Stimulated activated naive B cell treated with anti-CD40 and anti-IgM and Interleukin-4, amounts not matched to agents 10 μg/mL and 1 μg/mL and 100 μg/mL, for 72 hours (primary cell): ENCODE measurements at places on chromosomes 3 and 15.
A peak's percentile ranks its signal among the peaks of the same experiment; 100 is the strongest.

GRCh38 chr3:36461597-36461996, 81.3 kb downstream of the STAC start:
- H3K27me3 ChIP-seq, result no peaks in the 10 kb centered on the region
- DNase-seq, result no peak
- H3K27ac ChIP-seq, result no peak overlapping the region

DNA sequence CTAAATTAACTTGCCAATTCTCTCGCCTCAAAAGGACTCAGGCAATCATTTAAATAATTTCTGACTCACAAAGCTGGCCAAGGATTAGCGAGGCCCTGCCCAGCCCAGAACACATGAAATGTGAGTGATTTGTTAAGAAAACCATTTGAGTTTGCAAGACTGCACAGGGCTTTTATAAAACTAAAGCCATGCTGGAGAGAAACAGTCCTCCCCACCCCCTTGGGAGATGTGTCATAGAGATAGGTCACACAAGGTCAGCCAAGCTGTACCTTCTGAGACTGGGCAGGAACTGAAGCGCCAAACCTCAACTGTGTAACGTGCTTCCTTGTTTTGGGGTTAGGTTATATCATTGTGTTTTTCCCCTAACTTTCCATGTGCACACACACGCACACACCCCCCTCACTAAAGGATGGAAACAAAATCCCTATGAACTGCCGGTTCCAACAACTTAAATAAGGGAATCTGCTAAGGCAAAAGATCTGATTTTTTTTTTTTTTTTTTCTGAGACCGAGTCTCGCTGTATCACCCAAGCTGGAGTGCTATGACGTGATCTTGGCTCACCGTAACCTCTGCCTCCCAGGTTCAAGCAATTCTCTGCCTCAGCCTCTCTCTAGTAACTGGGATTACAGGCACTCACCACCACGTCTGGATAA, 8.1 kb downstream of the SPATA12 start:
- peaks cover 27% of the 10 kb centered on the region for H3K27me3 ChIP-seq
- H3K4me1 ChIP-seq, result peaks cover 10% of the 10 kb centered on the region
- peak; percentile 85 for DNase-seq
- peak overlapping the region; percentile 39 for H3K4me3 ChIP-seq
- H3K36me3 ChIP-seq, result no peaks in the 10 kb centered on the region

DNA sequence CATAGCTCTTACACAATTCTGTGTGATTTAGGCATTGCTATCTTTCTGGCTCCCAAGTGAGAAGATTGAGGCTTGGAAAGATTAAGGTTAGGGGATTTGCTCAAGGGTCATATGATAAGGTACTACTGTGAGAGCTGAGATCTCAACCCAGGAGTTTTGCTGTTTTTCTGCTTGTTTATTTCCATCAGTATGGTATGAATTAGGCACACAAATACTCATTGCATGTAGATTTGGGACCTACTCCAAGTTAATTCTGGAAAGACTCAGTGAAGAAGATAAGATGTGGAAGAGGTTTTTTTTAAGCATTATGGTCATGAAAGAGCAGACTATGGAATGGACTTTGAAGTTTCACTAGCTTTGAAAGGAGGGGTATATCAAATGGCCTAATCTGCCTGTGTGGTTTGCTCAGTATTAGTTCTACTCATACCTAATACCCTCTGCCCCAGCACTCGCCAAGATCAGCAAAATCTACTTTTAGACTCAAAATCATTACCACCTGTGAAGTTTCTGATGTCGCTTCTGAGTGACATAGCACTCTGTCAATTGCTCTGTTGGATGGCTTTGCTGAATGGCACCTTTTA, 12.5 kb downstream of the MBNL1 start:
- H3K27me3 ChIP-seq, result no peaks in the 10 kb centered on the region
- no peak overlapping the region for H3K27ac ChIP-seq
- no peak for DNase-seq
- H3K4me1 ChIP-seq, result peaks cover 72% of the 10 kb centered on the region

DNA sequence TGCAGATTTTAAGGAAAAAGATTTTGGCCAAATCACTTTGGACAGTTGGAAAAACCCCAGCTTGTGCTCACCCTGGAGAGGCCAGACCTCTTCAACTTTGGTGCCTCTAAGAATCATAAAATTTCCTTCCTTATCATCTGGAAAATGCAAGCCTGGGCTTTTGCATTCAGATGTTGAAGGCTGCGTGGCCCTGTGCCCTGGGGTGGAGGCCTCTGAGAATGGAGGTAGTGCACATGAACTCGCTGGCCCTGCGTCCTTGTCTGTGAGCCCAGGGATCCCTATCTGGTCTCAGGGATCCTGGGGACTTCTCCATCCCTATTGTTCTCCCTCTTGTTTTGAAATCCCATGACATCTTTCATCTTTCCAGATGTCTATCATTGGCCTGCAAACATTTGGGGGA, 64.6 kb upstream of the ARNT2 start:
- no peak overlapping the region for H3K27ac ChIP-seq
- no peak for DNase-seq
- no peaks in the 10 kb centered on the region for H3K4me1 ChIP-seq
- H3K36me3 ChIP-seq, result no peaks in the 10 kb centered on the region

GRCh38 chr3:106482451-106482850, 613.6 kb upstream of the CBLB start:
- DNase-seq, result no peak
- no peak overlapping the region for H3K27ac ChIP-seq
- no peaks in the 10 kb centered on the region for H3K4me1 ChIP-seq
- H3K36me3 ChIP-seq, result peaks cover 6% of the 10 kb centered on the region
- H3K4me3 ChIP-seq, result no peak overlapping the region

DNA sequence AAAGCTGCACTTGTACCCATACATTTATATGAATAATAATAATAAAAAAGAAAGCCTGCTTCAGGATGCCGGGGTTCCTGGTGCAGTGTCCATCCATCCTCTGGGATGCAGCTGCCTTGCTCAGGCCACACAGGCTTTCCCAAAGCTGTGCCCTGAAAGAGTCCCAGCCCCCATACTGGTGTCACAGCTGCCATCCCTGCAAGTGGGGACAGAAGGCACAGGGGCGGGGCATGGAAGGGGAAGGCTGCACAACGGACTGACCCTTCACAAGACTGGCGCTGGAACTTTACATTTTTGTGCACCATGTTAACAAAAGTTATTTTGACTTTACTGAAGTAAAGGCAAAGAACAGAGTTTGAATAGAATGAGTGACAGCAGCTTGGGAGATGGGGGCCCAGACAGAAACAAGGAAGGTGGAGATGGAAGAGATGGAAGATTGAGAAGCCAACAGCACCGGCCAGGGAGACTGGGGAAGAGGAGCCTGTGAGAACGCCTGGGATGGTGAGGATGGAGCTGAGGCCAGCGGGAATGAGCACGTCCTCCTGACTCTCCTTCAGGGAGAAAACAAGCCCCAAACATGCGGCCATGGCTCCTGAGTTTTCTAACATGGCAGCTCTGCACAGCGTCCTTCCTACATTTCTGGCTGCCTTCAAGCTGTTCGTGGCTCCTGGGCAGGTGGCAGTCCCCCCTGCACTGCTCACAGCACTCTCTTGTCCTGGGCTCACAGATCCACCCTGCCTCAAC, 73.1 kb downstream of the ABTB1 start:
- peaks cover 33% of the 10 kb centered on the region for H3K4me1 ChIP-seq
- no peak overlapping the region for H3K4me3 ChIP-seq
- no peaks in the 10 kb centered on the region for H3K27me3 ChIP-seq

DNA sequence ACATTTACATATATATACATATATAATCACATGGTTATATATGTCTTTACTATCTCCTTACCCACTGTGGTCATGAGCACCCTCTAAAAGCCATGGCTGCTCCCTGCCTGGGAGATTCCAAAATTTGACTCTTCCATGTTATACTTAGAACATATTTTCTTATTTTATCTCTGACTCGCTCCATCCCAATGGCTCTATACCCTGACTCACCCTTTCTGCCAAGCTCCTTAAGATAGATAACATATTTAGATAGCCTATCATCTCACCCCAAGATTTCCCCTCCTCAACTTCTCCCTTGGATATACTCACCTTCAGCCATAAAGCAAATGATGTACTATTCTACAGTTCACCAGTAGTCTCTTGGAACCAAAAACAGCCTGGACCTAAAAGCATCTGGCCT, 65.1 kb downstream of the CD200R1L start:
- H3K4me3 ChIP-seq, result no peak overlapping the region
- peaks cover 24% of the 10 kb centered on the region for H3K4me1 ChIP-seq
- DNase-seq, result no peak
- H3K27me3 ChIP-seq, result no peaks in the 10 kb centered on the region

GRCh38 chr3:160921020-160921635, 165.1 kb downstream of the PPM1L start:
- H3K27me3 ChIP-seq, result peaks cover 5% of the 10 kb centered on the region
- no peak overlapping the region for H3K27ac ChIP-seq
- peaks cover 2% of the 10 kb centered on the region for H3K4me1 ChIP-seq
- DNase-seq, result no peak
- no peaks in the 10 kb centered on the region for H3K36me3 ChIP-seq

DNA sequence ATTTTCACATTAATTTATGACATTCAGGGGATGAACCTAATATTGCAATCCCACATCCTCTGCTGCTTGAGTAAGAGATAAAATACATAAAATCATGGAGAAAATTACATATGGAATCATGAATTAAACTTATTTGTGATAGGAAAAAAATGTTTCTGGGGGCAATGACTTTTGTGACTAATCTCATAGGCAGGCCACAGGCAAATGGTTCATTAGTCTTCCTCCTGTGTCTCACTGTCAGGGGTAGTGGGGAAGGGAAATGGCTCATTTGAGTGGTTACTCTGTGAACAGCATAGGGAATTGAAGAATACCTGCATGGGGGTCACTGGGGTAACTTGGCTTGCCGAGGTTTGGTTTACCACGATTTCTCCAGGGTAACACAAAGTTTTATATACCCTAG, 72.0 kb downstream of the TFG start:
- no peak for DNase-seq
- H3K27me3 ChIP-seq, result no peaks in the 10 kb centered on the region
- H3K4me3 ChIP-seq, result no peak overlapping the region
- no peaks in the 10 kb centered on the region for H3K36me3 ChIP-seq
- H3K27ac ChIP-seq, result no peak overlapping the region

- H3K4me3 ChIP-seq, result no peak overlapping the region
- H3K4me1 ChIP-seq, result peaks cover 5% of the 10 kb centered on the region
- no peak overlapping the region for H3K27ac ChIP-seq
- H3K27me3 ChIP-seq, result peaks cover 8% of the 10 kb centered on the region
- H3K36me3 ChIP-seq, result peaks cover 24% of the 10 kb centered on the region
These were observed 48.5 kb downstream of the ABTB1 start for GRCh38 chr3:127720985-127721935.
